A549 treated with Mapracorat at 1 μM for 4 hours (cell line): ENCODE measurements at places on chromosomes 16 and 17. TPM values are rescaled to one million over a fixed set of nuclear protein-coding genes. Genes with fewer than 3 reads are reported as not detected.

KRTAP1-5 gene
- not detected in 5 replicates for total RNA-seq

ATP6V0D1 gene
- 100 to 121 TPM (median 111 TPM) in 5 replicates for total RNA-seq

GAS2L2 gene
- 0.04 to 0.08 TPM (median 0.08 TPM) in 5 replicates for total RNA-seq

OR4D1 gene
- total RNA-seq = not detected in 5 replicates

PRR35 gene
- 0.09 to 0.24 TPM (median 0.20 TPM) in 5 replicates for total RNA-seq

VKORC1 gene
- 112 to 146 TPM (median 143 TPM) in 5 replicates for total RNA-seq

RSKR gene
- 2.5 to 5.1 TPM (median 4.1 TPM) in 5 replicates for total RNA-seq

KRTAP9-4 gene
- total RNA-seq = not detected in 5 replicates

HCRT gene
- total RNA-seq = 0.44 TPM in 1 of 5 replicates, not detected in the others

PYY gene
- not detected in 5 replicates for total RNA-seq

ACSM5 gene
- 0.18 TPM in 1 of 5 replicates, not detected in the others for total RNA-seq

NETO2 gene
- total RNA-seq = 77.7 to 85.9 TPM (median 81.6 TPM) in 5 replicates

MYH1 gene
- total RNA-seq = not detected in 5 replicates

TMC8 gene
- 0.16 to 0.27 TPM (median 0.26 TPM) in 5 replicates for total RNA-seq

TSNAXIP1 gene
- total RNA-seq = 0.39 to 0.64 TPM (median 0.47 TPM) in 5 replicates

SLC13A2 gene
- total RNA-seq = 0.12 to 0.19 TPM (median 0.17 TPM) in 4 of 5 replicates, not detected in the other

KCNG4 gene
- not detected in 5 replicates for total RNA-seq

TAF1C gene
- total RNA-seq = 21.8 to 33.5 TPM (median 28.6 TPM) in 5 replicates
